Activated CD8-positive, alpha-beta memory T cell treated with anti-CD3 and anti-CD28 coated beads for 4 hours (primary cell): ENCODE measurements at places on chromosomes 4 and X.

DNA sequence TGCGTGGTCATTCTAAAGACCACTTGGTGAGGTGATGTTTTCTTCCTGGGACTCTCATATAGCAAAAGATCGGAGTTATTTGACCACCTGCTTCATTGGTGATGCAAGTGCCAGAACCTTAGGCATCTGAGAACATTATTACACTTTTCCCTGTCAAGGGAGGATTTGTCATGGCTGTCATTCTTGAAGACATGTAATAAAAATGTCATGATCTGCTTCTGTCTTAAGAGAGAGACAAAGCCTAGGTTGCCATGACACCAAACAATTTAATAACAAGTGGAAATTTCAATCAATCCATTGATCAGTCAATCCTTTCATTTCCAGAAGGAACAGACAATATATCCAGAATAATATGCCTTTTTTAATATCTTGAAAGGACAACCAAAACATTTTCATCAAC, 97.9 kb upstream of the OR13H1 start:
- no peak for DNase-seq

DNA sequence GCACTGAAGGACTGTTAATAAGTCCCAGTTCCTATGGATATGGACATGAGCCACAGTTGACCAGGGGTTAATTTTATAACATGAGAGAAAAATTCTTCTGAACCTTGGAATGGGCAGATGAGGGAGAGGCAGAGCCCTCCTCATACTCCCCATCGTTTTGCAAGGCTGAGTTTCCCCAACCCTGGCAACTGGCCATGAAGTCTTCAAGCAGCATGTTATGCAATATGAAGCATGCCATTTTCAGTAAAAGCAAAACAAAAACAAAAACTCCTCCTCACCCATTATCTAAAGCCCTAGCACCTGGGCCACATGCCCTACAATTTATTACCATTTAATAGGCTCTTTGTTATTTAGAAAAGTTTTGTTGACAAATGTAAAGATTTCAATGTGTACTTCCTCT, 64.5 kb downstream of the GPC4 start:
- no peak for DNase-seq

DNA sequence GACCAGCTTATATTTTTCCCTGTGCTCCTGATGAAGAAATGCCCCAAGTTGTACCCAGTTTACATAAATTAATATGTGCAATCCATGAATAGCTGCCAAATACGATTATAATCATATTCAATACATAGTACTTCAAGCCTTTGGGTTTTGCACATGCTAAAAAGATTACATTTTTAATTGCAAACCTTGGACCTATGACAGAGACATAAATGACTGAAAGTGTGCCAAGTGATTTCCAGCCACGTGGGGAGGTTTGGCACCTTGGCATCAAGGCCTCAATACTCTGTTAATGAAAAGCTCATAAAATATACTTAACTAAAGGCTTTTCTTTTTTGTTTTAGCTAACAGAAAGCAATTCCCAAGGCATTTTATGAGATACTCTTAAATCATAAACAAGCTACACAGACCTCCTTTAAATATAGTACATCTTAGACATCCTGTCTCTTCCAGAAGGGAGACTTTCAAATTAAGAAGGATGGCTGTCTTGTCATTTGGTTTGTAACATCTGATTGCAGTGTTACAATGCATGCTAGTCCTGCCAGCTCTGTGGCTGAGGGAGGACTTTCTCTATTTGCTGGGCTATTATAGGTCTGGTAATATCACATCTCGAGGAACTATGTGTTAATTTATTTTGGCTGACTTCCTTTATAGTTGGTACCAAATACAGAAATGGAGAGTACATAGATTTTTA, 404.1 kb downstream of the AFF2 start:
- no peak for DNase-seq

GRCh38 chr4:40557736-40558135, 71.9 kb downstream of the RBM47 start:
- DNase-seq: no peak

GRCh38 chr4:67054896-67055295, 490.4 kb downstream of the CENPC start:
- no peak for DNase-seq

DNA sequence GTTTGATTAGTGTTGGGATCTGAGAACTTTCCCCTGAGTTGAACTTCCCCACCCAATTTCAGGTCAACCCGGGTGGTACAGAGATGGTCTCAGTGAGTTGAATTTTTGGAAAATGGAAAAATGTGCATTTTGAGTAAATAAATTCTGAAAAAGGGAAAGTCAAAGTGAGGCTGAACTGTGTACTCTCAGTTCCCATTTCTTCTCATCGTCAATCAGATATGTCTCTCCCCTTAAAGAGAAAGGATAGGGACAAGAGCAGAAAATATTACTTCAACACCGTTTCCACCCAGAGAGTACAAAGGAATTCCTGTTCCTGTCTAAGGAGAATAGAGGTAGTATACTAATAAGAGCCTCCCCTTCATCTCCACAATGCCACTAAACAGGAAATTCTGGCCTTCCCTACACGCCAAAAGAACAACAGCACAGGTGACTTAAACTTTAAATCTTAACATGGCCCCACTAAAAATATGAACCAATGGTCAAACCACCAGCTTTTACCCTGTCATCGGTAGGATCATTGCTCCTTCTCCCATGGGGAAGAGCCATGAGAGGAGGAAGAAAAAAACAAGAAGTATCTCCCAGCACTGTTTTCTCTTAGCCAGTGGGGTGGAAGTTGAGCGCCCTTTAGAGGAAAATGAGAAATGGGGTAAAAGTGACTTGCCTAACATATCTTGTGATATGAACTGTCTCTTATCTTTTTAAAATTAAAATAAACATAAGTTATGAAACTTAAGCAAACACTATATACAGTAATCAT, 30.3 kb downstream of the BMP3 start:
- DNase-seq: no peak

- DNase-seq: no peak
Measured at GRCh38 chrX:110321670-110322069, 3.8 kb upstream of the AMMECR1 start.

DNA sequence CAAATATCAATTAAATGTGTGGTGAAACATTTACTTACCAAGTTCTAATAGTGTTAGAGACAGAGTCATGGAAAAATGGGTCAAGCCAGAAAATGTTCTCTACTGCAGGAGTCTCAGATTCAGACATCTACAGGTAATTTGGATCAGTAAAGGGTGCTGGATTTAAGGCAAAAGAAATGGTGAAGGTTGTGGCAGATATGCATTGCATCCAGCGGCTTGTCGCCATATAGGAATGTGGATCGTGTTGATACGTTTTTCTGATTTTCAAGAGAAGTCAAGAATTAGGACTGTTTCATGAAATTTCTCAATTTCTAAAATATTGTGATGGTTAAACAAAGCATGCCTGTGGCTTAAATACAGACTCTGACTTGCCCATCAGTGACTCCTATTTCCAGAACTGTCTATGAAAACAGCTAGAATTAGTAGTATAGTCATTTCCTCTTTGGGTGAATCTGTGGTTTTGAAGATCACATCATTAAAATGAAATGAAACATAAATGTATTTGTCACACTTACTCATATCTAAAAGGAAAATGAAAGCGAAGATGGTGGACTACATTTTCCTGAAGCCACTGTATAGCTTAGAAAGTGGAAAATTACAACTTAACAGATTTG, 110.1 kb upstream of the VEGFC start:
- DNase-seq: no peak

DNA sequence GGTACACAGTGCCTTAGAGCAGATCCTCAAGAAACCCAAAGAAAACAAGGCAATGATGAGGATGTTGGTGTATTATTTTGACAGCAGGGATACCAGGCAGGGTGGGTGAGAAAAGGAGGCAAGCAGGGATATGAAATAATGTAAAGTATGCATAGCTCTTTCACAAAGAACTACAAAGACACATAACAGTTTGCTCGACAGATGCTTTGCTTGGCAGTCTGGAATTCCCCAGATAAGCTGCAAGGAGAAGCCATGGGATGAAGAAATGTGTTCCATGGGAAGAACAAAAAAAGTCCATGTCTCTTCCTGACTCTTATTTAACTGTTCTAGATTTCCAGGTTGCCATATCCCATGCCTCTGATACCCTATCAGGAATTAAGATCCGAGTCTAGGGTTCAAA, 75.4 kb downstream of the FAM13A start:
- DNase-seq: no peak

GRCh38 chr4:3666263-3666662, 99.9 kb upstream of the ADRA2C start:
- no peak for DNase-seq

GRCh38 chr4:77804471-77804870, 14.7 kb downstream of the CNOT6L start:
- DNase-seq: no peak

DNA sequence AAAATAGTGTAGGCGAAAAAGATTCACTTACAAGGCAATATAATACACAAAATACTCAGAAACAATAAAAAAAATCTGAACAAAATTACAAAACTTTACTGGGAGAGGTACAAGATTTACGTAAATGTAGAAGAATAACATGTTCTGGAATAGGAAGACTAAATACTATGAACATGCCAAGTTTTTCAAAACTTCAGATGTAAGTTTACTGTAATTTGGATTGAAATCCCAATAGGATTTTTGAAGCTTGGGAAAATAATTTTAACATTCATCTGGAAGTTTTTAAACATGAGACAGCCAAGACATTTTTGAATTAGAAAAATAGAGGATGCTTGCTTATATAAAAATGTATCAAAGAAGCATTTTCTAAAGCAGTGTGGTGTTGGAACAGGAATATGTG, 30.5 kb upstream of the CT83 start:
- no peak for DNase-seq

DNA sequence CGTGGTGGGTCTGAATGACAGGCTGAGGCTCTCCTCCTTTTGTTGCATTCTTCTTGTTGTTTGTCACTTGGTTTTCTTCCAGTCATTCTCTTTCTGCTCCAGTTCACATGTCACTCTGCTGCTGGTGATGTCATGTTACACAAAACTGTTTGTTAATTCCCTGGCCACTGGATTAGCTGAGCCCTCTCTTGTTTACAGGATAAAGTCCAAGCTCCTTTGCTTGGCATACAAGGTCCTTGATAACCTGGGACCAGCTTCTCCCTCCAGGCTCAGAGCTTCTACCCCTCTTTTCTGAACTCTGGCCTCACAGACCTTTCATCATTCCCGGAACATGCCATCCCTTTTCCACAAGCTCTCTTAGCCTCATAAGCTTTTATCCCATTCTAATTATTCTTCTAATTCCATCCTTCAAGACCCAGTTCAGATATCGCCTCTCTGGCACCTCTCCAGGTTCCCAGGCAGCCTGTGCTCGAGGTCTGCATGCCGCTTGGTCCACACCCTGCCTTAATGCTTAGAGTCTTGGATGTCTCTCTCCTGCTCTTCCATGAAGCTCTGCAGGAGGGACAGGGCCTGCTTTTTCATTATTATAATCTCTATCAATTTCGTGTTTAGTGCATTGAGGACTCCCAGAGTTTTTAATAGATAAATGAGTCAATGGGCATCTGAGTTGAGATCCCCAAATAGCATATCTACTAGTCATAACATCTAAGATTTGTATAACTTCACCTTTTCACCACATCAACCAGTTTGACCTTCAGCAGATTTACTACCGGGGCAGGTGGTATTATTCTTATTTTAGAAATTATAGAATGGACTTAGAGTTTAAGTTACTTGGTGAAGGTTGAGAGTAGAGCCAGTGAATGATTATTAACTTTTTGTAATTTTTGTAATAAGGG, 98.7 kb downstream of the TMEM131L start:
- no peak for DNase-seq

GRCh38 chr4:38804654-38805295, at the start of gene TLR1:
Gene TLR1 (minus strand): TSS chr4:38804791. CDS start chr4:38798831, 5,960 bp downstream.
- no peak for DNase-seq

DNA sequence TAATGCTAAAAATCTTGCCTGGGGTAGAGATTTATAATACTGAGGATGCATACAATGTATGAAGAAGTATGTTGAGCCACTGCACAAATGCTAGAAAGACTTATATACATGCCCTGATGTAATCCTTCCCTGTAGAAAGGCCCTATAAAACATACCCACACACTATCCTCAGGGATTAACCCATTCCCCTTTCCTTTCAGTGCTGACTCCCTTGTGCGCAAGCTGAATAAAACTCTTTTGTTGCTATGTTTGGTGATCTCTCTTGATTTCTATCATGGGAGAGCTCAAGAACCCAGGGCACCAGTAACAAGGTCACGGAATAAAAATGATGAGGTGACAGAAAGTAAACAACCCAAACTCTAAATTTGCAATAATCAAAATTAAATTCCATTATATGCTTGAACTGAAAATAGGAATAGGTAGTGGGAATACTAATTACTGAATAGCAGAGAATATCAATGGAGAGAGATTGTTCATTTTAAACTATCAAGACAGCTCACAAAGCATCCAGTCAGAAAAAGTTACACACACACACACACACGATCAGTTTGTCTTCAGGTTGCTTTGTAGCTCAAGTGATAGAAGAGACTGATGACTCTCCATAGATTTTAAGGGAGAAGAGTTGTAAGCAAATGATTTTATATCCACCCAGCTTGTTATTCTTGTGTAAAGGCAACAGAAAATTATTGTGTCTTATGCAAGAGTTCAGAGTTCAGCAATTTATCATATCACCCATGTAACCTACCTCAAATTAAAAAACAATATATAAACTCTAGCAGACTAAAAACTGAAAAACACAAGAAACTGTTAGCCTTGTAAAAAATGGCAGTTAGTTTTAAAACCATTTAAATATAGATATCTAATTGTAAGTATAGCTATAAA, 14.8 kb downstream of the TIGD2 start:
- no peak for DNase-seq

- DNase-seq: peak; percentile 55
Measured at GRCh38 chrX:154308108-154308946, 12.7 kb downstream of the TKTL1 start.

DNA sequence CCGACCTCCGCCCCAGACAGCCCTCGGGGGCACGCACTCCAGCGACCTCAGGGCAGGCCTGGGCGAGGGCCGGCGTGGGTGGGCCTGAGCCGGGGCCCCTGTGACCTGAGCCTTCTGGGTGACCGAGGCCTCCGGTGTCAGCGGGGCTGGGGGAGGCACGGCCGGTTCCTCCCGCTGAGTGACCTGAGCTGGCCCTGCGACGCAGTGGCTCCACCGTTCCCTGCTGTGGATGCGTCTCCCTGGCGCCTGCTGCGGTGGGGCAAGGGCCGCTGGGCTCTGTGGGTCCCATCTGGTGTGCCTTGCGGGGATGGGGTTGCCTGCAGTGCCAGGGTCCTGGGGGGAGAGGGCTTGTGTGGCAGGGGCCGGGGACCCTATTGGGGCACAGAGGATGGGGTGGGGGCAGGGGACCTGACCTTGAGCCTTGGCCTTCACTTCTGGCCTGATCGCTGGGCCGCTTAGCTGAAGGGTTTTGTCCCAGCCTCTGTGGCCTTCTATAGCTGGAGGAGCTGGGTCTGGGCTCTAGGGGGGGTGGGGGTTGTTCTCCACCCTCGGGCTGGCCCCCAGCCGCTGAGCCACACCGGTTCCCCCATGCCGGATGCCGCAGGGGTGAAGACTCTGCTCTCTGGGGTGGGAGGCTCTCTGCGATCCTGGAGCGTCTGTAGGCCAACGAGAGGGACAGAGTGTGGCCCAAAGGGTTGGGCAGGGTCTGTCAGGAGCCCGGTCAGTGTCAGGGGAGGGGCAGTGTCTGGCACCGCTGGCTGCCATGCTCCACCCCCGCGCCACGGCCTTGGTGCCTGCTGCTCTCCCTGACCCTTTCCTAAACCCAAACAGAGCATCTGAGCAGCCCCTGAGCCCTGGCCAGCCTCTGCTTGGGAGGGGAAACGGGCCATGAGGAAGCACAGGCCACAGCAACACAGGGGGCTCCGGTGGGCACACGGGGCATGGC, 2.3 kb downstream of the NAT8L start:
- no peak for DNase-seq
